ENCODE measurements at places on chromosomes 5 and 9.

DNA sequence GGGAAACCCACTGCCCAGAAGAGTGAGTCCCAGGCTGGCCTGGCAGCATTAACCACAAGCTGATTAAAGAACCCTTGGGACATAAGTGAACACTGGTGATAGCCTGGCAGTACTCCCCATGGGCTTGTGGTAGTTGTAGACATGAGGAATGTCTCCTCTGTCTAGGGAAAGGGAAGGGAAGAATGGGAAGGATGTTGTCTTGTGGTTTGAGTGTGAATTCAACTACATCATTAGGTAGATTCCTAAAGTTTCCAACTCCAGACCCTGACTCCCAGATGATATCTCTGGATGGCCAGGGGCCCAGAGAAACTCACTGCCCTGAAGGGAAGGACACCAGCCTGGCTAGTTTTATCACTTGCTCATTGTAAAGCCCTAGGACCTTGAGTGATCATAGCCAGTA is 1012.4 kb upstream of the COX7C start:
- DNase-seq = no peak

GRCh38 chr9:124590889-124591641 is 83.9 kb upstream of the NR5A1 start:
- DNase-seq = peak; percentile 20

DNA sequence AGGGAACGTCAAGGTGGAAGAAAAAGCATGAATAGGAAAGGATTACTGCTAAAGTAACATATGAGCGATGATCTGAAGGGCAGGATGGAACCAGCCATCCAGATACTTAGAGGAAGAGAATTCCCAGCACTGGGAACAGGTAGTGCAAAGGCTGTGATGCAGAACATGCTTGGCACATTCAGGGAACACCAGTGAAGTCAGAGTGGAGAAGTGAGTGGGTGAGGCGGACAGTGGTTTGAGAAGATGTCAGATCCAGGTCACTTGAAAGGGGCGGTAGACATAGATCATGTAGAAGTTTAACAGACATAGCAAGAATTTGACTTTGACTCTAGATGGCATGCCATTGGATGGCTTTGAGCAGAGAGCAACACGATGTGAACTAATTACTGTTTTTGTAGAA is 374.2 kb downstream of the PDE4D start:
- no peak for DNase-seq

DNA sequence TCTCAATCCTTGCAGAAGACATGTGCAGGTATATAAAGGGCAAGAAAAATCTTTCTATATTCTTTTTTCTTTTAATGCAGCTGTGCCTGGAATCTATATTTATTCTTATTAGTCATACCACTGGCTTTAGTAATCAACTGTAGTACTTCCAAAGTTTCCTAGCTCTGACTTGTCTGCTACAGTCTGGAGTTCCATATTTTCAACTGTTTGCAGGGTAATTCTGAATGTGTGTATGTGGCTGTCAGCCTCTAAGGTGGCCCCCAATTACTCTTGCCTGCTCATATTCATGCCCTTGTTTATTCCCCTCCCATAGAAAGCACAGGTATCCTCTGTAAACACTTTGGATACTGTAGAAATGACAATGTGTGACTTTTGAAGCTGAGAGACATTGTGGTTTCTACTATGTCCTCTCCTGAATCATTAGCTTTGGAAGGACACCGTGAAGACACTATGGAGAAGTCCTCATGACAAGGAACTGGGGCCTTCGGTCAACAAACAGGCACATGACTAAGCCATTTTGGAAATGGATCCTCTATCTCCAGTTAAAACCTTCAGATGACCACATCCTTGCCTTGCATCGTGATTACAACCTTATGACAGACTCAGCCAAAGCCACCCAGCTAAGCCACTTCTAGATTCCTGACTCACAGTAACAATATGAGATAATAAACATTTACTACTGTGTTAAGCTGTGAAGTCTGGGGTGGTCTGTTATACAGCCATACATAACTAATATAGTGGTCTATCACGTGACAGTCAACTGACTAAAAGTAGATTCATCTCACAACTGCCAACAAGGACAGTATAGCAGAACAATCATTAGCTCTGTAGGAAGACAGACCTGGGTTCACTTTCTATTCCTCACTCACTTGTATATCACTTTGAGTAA is 49.5 kb upstream of the SUSD1 start:
- DNase-seq = no peak

GRCh38 chr9:133436681-133437080 is 14.5 kb downstream of the ADAMTS13 start:
- DNase-seq = no peak

DNA sequence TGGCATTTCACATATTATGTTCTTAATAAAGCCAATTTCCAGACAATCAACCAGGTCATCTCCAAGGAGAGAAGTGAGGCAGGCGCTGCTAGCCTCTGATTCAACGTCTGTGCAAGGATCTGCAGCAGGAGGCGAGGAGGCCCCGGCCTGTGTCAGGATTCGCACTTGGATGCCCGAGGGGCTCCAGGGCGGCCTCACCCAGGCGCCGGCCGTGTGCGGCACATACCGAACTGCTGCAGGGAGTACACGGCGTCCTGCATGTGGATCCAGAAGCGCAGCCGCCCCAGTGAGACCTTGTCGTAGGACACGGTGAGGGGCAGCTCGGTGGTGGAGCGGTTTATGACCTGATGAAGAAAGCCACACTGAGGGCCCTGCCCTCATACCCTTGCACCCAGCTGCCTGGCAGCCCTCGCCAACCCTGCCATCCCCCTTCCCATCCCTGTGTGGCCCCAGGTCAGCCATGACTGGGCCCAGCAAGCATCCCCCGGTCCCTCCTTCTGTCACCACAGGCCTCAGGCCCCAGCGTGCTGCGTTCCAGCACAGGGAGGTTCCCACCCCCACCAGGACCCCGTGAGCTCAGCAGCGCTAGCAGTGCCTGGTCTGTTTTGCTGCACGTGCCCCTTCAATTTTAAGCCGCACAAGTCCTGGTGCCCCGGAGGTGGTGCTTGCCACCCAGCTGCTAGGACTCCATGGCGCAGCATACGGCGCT is 9.9 kb downstream of the CLPTM1L start:
- no peak for DNase-seq

GRCh38 chr5:35331956-35332950 is 102.0 kb upstream of the PRLR start:
- DNase-seq = no peak

DNA sequence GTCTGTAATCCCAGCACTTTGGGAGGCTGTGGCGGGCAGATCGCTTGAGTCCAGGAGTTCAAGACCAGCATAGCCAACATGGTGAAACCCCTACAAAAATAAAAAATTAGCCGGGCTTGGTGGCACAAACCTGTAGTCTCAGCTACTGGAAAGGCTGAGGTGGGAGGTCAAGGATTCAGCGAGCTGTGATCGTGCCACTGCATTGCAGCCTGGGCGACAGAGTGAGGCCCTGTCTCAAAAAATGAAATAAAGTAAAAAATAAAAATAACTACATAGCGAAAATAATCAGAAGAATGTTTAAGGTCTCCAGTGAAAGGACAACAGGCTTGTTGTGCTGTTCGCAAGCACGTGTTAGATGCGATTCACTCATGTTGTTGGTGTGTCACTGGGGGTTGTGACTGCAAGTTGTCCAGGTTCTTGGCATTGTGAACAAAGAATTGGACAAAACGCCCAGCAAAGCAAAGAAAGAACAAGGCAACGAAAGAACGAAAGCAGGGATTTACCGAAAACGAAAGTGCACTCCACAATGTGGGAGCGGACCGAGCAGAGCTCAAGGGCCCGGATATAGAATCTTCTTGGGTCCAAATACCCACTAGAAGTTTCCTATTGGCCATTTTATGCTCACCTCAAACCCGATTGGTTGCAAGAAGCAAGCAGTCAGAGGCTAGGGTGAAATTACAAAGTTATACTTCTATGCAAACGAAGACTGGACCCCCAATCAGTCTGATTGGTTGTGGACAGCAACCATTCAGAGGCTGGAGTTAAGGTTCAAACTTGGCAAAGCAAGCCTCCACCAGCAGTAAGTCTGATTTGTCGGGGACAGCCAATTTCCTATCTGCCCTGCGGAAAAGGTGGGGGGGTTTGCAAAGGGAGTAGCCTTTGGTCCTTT is 844 bp upstream of the MCCC2 start:
- DNase-seq = no peak

DNA sequence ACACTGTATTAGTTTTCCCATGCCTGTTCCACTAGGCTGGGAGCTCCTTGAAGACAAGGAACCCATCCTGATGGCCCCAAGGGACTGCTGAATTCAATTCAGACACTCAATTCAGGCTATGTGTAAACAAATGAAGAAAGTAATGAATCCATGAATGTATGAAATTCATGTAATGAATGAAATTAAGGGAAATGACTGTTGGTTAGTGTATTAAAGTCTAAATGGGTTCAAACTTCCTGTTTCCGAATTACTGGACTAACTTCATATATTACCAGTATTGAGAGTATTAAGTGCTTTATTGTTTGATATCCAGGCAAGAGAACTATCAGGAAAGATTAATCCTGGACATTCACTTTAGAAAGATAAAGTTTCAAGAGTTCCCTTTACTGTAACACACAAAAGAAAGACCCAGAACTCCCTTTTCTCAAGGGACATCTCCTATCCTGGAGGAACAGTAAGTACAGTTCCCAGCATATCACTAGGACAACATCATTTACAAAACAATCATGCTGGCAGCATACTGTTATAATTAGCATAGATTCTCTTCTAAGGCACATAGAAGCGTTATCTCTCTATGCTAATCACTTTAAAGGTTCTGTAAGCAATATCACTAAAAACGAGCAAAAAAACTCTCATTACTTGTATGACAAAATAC is 28.5 kb upstream of the IFNK start:
- DNase-seq = no peak

- no peak for DNase-seq
Measured at GRCh38 chr5:35617060-35617434, 616 bp upstream of the SPEF2 start.

Data from NCI-H1694 treated with DMSO at 0.1 percent for 48 hours (cell line).